ENCODE measurements at places on chromosomes 3 and 15.

DNA sequence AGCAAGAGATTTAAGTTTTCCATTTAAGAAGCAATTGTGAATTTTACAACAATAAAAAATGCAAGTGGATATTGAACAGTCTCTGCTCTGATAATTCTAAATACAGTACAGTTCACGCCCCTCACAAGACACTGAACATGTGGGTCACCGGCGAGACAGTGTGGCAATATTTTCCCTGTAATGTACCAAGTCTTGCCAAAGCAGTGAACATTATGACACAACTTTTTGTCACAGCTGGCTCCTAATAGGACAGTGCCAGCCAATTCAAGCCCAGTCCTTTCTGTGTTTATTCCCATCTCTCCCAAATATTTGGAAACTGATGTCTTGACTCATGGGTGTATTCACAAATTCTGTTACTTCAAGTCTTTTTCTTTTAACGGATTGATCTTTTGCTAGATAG, 62.3 kb downstream of the PPARG start:
- DNase-seq: no peak

DNA sequence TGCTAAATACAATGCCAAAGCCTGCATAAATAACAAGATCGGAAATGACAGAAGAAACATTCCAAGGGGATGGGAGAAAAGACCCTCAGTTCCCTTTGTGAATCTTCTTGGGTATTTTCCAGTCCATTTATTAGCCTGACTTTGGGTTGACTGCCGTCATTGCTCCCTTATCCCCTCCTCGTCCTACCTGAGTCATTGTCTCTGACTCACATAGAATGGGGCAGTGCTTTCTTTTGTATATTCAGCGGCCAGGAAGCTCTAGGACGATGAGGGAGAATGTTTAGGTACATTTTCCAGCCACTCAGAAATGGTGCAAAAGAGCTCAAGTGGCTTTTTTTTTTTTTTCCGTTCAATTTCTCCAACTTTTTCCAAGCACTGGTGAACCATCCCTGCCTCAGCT, 71.6 kb downstream of the KAT2B start:
- no peak for DNase-seq

DNA sequence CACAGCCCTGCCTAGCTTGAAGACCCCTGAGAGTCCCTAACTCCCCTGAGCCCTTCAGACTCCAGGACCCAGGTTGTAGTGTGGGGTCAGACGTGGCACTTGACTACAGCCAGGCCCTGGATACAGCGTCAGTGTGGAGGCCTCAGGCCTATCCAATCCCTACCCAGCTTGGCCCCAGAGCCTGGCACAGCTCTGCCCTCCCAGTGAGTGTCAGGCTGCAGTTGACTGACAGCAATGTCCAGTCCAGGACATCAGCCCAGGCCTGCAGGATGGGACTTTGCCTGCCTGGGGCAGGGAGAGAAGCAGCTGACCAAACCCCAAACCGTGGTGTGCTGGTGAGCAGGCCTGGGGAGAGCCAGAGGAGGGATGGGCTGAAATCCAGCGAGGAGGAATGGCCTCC, 27.3 kb downstream of the KLF13 start:
- no peak for DNase-seq

- DNase-seq: no peak
These were observed 78.7 kb downstream of the PLXNA1 start for GRCh38 chr3:127061641-127062040.

DNA sequence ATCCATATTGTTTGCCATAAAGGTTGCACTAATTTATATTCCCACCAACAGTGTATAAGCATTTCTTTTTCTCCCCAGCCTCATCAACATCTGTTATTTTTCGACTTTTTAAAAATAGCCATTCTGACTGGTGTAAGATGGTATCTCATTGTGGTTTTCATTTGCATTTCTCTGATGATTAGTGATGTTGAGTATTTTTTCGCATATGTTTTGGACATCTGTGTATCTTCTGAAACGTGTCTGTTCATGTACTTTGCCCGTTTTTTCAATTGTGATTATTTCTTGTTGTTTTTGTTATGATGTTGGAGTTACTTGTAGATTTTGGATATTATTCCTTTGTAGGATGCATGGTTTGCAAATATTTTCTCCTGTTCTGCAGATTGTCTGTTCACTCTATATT, 46.5 kb downstream of the TP63 start:
- DNase-seq: no peak

- DNase-seq: no peak
These were observed 74.4 kb downstream of the CDIN1 start for GRCh38 chr15:36653851-36654250.

GRCh38 chr3:141557961-141558706, 71.3 kb downstream of the RASA2 start:
- no peak for DNase-seq

- DNase-seq: no peak
These were observed 515.3 kb downstream of the EPHB1 start for GRCh38 chr3:135310317-135310716.

DNA sequence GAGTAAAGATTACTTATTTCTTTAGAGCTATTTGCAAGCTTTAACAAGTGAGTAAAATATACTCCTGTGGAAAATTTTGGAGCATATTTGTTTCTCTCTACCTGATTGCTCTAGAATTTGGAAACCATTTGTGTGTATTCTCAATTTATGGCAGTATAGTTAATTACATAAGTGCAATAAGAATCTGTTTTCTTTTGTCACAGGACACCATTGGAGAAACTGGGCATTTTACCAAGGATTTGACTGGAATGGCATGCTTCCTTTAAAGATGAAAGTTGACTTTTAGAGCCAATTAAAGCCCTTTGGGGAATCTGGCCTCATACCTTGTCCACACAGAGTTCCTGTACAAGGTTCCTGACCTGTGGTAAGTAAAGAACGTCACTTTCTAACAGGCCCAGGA, 38.4 kb downstream of the PAQR5 start:
- no peak for DNase-seq

DNA sequence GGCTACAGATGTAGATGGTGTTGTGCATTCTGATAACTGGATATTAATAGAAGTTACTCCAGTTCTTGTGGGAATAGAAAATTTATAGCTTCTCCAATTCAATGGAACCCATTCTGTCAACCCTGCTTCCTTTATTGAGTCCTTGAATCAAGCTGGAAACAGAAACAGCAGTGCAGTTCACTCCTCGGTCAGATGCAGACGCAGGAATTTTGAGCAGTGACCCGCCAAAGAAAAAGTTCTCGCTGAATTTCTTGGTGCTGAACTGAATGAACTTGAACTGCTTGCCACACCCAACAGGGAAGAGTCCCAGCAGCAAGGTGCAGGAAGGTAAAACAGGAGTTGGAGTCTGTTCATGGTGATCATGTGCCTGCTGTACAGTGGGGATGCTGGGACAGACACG, 10.3 kb downstream of the HRH1 start:
- no peak for DNase-seq

- DNase-seq: no peak
These were observed 102.7 kb downstream of the IMPG2 start for GRCh38 chr3:101217472-101218245.

DNA sequence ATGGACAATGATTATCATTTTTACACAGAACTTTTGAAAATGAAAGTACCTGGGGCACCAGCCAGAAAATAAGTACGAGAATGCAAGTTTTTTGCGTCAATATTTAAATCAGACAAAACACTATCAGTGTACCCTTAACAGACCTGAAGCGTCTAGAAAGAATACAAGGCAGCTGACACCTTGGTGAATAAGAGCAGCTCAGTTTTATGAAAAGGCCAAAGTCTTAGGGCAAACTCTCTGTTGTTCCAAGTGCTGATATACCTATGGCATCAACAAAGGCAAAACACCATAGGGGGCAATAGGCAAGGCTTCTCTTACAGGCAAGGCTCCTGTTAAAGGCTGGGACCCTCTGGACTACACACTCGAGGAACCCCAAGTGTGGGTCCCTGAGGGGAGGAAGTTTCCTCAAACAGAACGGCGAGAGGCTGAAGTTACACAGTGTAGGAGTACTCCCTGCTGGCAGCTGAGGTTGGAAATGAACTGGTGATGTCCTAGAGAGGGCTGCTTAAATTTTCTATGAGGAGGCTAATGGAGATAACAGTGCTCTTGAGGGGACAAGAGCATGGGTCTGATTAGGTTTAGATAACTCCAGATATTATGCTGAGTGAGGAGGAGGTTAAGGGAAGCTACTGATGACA, 291.0 kb downstream of the TIGIT start:
- DNase-seq: no peak

GRCh38 chr3:146159037-146159436, 1.9 kb downstream of the PLOD2 start:
- DNase-seq: no peak

DNA sequence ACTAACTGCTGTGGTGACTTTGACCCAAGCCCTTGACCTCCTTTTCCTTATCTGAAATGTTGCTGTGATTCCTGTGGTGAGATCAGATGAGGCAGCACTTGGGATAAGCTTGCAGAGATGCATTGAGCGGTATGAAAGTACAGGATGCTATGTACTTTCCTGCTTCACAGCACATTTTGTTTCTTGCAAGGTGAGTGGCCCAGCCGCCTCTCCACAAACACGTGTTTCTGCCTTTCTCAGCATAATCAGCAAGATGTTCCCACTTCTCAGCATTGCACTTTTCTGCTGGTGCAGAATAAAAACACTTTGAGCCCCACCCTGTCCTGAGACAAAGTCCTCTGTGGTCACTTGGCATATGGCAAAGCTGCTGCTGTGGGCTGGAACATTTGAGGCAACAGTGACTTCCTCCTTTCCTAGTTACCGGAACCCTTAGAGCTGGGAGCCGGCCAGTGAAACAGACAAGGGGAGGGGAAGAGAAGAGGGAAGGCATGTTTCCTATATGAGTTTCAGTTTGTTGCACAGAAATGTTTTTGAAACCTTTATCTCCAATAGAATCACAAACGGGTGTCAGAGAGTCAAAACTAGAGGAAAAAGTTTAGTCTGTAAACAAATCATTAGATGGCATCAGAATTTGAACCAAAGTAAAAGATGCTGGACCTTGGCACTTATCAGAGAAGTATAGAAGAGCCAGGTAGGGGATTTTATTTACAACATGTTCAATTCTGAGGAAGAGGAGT, 5.0 kb downstream of the NUDT16 start:
- no peak for DNase-seq

GRCh38 chr3:131702146-131702545, 199.4 kb upstream of the MRPL3 start:
- no peak for DNase-seq

DNA sequence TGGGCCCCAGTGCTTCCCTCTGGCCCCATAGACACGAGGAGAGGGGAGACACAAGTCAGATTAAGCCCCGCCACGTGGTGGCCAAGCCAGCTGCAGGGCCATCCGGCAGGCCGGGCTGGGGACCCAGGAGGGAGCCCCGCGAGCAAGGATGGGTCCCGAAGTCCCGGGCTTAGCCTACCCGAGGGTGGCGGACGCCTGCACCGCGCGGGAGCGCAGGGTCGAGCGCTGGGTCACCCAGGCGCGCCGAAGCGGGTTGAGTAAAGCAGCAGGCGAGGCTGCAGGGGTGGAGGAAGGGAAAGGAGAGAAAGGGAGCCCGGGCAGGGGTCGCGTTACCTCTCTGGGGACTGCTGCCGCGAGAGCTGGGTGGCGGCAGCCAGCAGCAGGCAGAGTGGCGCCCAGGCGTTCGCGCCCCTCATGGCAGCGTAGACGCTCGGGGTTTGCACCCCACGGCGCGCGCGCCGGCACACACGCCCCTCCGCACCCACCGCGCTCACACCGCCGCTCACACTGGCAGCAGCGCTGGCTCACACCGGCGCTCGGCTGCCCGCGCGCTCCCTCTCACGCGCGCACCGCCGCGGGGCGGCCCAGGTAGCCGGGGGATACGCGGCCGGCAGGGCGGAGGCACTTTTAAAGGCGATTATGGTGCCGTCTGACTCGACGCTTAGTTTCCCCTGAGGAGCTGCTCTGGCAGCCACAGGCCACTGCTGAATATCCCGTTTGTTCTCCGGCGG, at the start of gene PCOLCE2:
TSS of gene PCOLCE2 (minus strand) at position 603 of the 731 bp plus-strand sequence. CDS start at position 416, 187 bp downstream.
- DNase-seq: no peak

DNA sequence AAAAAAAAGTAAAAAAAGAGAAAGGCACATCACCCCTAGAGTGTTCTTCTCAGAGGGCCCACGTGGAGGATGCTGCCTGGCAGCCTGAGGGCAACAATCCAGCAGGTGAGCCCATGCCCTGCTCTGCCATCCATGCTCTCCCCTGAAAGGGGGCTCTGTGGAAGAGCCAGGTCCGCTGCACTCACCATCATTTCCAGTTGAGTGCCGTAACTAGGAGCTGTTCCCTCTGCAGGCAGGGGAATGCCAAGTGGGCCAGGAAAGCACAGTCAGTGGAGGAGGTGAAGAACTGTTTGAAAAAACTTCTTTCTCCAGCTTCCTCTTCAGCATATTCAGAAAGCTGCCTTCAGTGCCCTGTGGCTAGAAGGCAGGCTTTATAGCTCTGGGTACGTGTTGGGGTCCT, 84.1 kb downstream of the ABHD5 start:
- DNase-seq: no peak

- DNase-seq: no peak
These were observed 235.3 kb upstream of the MRPL3 start for GRCh38 chr3:131738095-131738494.

DNA sequence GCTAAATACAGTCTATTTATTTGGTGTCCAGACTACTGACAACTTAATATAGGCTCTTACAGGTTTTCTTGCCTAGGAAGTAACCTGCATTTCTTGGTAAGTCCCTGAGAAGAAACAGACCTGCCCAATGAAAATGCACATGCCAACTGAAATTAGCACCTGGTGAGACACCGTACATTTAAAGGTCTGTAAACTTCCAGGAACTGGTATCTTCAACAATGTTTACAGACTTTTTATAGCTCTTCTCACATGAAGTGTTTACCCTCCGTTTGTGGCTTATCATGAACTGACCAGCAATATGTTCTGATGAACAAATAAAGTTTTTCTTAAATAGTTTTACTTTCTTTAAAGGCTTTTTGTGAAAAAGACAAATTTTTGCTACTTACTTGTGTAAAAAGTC, 93.3 kb downstream of the PCCB start:
- DNase-seq: no peak

DNA sequence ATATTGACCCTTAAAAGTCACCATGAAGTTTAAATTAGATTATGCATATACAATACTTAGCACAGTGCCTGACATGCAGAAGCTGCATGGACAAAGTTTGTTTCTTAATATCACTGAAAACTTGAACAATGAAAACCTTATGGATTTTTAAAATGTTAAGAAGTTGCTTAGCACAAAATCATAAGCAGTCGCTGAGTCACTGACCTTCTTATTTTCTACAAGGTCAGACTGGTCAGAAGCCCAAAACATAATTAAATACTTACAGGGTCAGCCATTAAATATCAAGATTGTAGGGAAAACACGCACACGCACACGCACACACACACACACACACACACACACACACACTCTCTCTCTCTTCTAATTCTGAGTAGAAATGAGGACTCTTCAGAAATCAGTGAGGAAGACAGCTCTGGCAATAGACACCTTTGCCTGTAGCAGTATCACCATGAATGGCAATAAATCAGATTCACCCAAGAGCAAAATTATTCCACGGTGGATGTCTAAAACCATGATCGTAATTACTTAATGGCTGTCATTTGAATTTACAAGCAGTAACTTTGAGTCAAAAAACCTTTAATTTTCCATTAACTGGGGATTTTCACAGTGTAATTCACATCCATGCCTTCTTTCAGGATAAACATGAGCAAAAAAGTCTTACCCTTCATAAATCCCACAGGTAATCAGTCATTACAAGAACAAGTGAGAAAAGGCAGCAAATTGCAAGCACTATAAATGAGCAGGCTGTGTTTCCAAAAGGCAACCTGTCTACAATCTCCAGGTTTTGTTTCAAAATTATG, 147.5 kb downstream of the OSBPL10 start:
- no peak for DNase-seq

Measured in T-helper 22 cell (primary cell).